ENCODE measurements at places on chromosomes 7 and 10.

DNA sequence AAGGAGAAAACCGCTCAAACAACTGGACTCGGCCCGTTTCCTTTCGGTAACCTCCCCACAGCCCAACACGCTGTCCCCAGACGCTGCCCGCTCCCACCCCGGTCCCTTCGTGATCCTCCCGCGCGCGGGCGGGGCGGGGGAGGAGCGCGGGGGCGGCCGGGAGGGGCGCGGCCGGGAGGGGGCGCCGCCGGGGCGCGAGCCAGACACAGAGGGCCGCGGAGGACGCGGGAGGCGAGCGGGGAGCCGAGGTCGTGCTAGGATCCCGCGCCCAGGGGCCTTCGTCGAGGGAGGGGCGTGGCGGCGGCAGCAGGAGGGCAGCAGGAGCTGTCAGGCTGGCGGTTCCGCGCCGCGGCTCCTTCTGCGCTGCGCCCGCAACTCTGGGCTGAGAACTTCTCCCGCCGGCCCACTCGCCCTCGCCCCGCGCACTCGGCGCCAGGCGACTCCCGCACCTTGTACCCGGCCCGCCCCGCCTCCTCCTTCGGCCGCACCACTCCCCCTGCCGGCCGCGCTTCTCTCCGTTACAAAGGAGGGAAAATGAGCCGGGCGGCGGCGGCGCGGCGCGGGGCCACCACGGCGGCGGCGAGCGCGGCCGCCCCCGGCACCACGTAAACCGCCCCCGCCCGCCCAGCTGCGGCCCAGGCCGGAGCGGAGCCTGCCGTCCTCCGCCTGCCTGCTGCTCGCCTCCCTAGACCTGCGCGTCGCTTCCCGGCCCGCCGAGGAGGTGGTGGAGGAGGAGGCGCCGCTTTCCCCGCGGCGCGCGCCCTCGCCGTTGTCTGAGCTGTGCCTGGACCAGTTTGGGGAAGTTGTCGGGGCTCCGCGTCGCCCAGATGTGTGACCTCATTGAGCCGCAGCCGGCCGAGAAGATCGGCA is at the start of gene CDK14:
Gene CDK14, plus strand, starts transcription at position 521 of the 870 bp plus-strand sequence. Its CDS starts 307 bp downstream, at position 828.
- no peak for DNase-seq

GRCh38 chr10:15123749-15124184 is 26.6 kb downstream of the RPP38 start:
- no peak for DNase-seq

DNA sequence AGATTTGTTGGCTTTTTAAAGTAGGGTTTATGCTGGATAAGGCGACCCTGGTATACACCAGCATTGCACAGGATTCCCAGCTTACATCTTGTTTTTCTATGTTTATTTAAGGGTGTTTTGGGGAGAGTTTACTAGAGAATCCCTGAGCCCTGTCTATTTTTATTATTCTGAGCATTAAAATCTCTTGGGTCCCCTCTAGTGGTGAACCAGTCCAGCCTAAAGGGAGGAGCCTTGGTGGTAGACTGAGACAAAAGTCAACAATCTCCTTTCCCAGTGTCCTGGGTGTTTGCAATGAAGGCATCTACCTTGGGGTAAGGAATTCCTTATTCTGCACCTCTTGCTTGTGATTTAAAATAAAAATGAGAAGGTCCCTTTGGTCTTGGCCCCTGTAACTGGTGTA is 38.2 kb downstream of the ANTXRL start:
- DNase-seq: no peak

DNA sequence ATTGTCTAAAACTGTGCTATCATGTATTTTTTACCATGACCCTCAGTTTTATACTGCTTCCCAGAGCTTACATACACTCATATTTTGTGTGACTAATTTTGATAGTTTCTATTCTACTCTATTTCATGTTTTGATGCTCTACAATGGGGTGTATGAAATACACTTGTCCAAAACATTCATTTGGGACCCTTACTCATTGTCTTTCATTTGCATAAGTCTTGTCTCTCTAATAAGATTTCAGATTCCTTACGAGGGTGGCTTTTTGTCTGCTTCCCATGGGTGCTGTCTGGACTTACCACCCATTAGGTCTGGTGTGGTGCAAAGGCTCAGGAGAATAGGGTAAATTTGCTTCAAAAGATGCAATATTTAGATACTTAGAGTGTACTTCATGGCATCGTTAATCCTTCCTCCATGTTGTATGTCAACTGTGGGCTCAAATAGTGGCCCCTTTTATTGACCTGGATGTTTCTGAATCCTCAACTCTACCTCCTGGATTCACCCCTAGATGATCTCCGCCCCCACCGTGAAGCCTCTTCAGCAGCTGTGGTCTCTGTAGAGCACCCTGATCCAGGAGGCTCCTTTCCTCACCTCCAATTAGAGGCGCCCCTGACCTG is 3.6 kb upstream of the GIMAP5 start:
- no peak for DNase-seq

- no peak for DNase-seq
Observed at GRCh38 chr10:88843171-88843570, 8.5 kb downstream of the ANKRD22 start.

GRCh38 chr7:50264908-50265307 is 39.6 kb upstream of the IKZF1 start:
- DNase-seq: no peak

- DNase-seq: no peak
Observed at GRCh38 chr10:108439397-108439796, 1274.9 kb upstream of the SORCS1 start.

DNA sequence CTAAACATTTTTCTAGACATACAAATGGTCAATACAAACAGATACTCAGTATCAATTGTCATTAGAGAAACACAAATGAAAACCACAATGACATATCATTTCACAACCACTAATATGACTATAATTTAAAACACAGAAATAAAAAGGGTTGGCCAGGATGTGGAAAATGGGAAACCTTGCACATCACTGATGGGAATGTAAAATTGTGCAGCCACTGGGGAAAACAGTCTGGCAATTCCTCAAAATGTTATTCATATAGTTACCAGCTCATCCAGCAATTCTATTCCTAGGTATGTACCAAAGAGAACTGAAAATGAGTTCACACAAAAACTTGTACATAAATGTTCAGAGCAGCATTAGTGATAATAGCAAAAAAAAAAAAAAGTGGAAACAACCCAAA is 106.1 kb upstream of the LRRTM3 start:
- no peak for DNase-seq

DNA sequence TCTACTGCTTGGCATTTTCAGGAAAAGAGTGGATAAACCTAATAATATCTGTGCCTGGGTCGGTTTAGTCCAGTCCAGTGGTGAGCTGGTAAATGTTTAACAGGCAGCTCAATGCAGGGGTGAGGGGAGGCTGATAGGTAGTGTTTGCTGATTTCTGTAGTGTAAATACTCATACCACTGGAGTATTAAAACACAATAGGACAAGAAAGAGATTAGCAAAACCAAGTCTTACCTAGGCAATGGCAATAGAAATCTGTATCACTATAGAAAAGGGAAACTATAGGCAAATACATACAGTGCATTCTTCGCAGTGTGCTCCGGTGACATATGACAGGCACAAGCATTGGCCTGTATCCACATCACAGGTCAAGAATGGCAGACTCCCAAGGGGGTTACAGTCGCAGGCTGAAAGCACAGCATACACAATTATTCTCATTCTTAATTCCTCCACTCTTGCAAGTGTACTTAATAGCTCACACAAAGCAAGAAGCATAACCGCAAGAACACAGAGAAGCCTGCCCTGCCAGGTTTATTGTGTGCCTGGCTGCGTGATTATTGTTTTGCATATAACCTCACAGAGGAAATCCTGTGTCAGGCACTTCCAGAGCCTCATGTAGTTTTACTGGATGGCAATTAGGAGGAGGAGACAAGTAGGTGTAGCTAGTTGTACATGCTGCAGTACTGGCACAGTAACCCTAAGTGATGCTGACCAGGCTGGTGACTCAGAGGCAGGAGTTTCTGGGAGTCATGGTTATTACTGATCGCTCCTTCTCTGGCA is 35.0 kb downstream of the LAMB4 start:
- DNase-seq: no peak

- no peak for DNase-seq
Observed at GRCh38 chr10:130453036-130453720, 317.0 kb downstream of the GLRX3 start.

GRCh38 chr10:49208996-49209395 is 20.8 kb upstream of the TMEM273 start:
- DNase-seq: no peak

DNA sequence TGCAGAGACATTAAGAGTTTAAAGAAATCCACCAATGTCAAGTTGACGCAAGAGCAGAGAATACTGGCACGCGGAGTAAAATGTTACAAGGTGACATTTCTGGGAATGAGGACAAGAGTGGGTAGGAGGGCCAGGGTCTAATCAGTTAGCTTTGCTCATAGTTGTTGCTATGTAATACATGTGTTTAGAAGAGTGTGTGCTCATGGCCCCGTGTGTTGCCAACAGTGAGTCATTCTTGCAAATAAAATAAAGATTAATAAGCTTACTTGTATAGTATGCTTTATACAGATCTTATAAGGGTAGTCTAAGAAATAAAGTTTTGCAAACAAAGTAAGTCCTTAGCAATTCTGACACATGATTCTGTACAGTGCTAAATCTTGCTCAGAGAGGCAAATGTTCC is 64.5 kb downstream of the DNMBP start:
- DNase-seq: no peak

- DNase-seq: no peak
Observed at GRCh38 chr7:45580053-45580872, 6.1 kb downstream of the ADCY1 start.

- no peak for DNase-seq
Observed at GRCh38 chr10:113663908-113664307, at the start of gene NRAP. Gene NRAP, minus strand, starts transcription at chr10:113664041. Its CDS starts 159 bp downstream, at chr10:113663882.

DNA sequence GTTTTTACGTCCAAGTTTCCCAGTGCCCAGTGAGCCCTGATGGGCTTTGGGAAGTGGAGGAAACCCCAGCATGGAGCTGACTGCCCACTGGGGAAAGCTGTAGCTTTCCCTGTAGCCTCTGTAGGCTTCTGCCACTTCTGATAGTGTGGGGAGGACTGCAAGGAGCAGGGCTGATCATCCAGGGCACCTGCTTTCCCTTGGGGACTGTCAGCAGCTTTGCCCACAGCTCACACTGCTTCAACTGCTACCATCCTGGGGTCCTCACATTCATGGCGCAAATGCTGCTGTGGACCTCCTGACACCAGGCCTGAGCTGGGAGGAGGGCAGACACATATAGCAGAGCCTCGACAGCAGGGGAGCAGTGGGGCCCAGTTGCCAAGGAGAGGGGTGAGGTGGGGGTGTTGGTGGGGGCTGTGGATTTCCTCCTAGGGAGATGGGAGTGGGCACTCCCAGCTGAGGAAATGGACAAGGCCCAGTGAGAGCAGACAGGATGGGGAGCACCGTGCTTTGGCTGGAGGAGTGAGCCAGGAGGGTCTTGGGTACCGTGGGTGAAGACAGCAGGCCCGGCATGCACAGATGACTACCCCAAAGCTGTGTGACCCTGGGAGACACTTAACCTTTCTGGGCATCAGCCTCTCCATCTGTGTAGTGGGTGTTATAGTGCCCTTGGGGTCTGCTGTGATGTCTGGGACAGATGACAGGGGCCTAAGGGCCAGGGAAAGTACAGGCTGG is 16.2 kb downstream of the RAMP3 start:
- no peak for DNase-seq

DNA sequence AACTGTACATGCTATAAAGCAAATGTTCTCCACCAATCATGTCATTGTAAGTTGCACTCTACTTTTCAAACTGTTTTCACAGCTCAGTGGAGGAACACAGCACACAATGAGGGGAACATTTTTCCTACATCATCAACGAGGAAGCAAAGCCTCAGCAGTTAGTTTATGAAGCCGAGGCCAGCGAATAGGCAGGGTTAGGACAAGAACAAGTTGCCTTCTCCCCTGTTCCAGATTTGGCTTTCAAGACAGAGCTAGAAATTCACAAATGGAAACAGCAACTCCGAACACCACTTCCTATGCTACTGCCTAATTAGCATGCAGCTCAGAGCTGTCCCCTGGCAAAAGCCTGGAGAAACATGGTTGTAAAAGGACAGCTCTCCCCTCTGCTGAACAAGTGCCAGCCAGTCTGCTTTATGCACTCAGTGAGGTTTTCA is 19.8 kb downstream of the ITGB8 start:
- DNase-seq: no peak

- peak; percentile 18 for DNase-seq
Observed at GRCh38 chr10:97849687-97850402, at the start of gene GOLGA7B. Gene GOLGA7B, plus strand, starts transcription at chr10:97849843. Its CDS starts 461 bp downstream, at chr10:97850304.

- no peak for DNase-seq
Observed at GRCh38 chr10:61302124-61302523, 151.1 kb downstream of the TMEM26 start.

GRCh38 chr7:102270178-102270887 is 16.3 kb upstream of the SH2B2 start:
- no peak for DNase-seq

DNA sequence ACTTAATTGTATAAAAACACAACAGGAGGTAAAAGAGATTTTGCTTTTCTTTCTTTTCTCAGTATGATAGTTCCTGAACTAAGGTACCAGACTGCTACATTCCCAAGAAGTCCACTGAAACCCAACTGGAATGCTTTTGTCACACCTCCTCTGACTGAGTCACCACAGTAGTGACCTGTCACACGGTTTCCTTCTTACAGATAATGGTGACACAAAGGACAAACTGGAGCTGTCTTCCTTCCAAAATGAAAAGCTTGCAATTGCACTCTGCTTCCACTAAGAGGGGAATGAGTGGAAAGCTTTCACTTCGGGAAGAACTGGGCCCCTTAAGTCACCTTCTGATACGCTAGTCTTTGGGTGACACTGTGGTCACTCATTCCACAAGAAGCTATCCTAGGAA is 122.2 kb downstream of the KMT2E start:
- DNase-seq: no peak

DNA sequence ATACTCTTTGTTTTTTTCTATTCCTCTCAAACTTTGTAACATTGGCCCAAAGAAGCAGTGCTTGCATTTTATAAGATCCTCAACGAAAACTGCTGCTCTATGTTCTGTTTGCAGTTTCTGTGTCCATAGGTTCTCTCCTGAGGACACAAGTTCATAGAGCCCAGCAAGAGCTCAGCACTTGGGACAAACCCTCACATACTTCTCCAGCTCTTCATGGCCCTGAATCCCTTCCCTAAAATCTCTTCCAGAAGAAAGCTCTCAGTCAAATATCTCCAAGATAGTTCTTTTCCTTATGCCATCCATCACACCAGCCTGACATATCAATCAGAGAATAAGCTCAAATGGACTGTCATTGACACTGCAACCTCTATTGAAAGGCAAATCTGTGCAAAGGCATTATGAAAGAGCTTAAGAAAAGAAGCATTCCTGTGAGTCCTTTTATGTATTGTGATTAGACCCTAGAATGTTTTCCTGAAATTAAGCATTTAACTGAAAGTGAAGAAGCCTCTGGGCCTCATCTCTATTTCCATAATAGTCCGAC is 405.5 kb downstream of the ANKRD7 start:
- no peak for DNase-seq

- DNase-seq: no peak
Observed at GRCh38 chr7:110941385-110941784, 149.5 kb upstream of the LRRN3 start.

- no peak for DNase-seq
Observed at GRCh38 chr7:24580283-24580946, 7.2 kb downstream of the PALS2 start.

- no peak for DNase-seq
Observed at GRCh38 chr7:16770657-16771329, 17.2 kb downstream of the TSPAN13 start.
